Stimulated activated CD8-positive, alpha-beta memory T cell treated with anti-CD3 and anti-CD28 coated beads, Interleukin-4, amount 100 ng/mL, for 1 hour (primary cell): ENCODE measurements at places on chromosomes 1 and 21.

- no peak for DNase-seq
These were observed 148.2 kb upstream of the WNT4 start for GRCh38 chr1:22291057-22291456.

DNA sequence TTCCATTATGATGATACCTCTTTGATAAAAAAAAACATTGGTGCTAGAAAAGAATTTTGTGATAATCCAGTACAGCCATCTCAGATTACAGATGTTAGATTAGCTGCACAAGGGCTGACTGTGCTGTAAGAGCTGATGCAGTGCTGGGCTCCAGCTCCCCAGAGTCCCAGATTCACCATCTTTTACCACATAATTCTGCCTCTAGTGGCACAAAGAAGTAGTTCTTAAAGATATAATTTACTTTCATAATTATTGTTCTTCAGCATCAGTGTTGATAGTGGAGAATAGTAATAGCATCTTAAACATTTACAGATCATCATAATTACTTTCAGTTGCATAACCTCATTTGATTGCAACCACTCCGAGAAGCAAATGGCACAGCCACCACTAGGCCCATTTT is 262.1 kb downstream of the BRINP2 start:
- no peak for DNase-seq

DNA sequence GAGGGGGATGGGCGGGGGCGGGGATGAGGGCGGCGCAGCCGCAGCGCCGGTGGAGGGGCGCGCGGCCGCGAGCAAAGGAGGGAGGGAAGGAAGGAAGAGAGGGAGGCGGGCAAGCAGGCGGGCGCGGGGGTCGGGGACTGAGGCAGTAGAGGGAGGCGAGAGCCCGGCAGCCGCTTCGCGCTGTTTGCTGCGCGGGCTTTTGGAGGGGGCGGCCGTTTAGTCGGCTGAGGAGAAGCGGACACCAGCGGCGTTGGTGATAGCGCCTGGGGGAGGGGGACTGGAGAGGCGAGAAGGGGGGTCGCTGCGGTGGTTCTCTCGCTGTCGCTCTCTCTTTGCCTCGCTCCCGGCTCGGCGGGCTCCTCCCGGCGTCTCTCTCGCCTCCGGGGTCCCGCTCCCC is at the start of gene HS2ST1:
Gene HS2ST1, plus strand, starts transcription at position 35 of the 397 bp plus-strand sequence.
- no peak for DNase-seq

- DNase-seq: no peak
These were observed 70.0 kb downstream of the LEPR start for GRCh38 chr1:65490231-65491009.
